Right renal pelvis (tissue), 4 donors: ENCODE measurements at places on chromosomes 16 and 17.

- DNase-seq = no peak
These were observed 716 bp upstream of the HIC1 start for GRCh38 chr17:2054262-2054511.

GRCh38 chr17:61063528-61063927 is 336.1 kb upstream of the TBX2 start:
- no peak for DNase-seq

DNA sequence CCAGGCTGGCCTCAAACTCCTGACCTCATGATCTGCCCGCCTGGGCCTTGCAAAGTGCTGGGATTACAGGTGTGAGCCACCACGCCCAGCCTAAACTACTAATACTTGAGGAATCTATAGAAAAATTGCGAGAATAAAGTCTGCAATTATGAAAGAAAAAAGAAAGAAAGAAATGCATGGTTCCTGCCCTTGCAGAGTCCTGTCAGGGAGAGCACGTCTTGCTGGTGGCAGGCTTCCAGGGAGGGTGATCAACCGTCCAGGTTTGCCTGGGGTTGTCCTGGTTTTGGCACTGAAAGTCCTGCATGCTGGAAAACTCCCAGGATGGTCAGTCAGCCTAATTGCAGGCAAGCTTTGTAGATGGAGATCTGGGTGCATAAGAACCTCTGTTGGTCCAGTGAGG is 21.5 kb upstream of the KIFC3 start:
- no peak for DNase-seq

- no peak for DNase-seq
These were observed 165.4 kb downstream of the SEC14L1 start for GRCh38 chr17:77306048-77306789.

GRCh38 chr16:2663553-2664546 is 18.5 kb upstream of the KCTD5 start:
- no peak for DNase-seq

- no peak for DNase-seq
These were observed 6.1 kb upstream of the EIF1 start for GRCh38 chr17:41682631-41683030.

GRCh38 chr16:49556249-49556605 is 182.6 kb downstream of the C16orf78 start:
- no peak for DNase-seq

DNA sequence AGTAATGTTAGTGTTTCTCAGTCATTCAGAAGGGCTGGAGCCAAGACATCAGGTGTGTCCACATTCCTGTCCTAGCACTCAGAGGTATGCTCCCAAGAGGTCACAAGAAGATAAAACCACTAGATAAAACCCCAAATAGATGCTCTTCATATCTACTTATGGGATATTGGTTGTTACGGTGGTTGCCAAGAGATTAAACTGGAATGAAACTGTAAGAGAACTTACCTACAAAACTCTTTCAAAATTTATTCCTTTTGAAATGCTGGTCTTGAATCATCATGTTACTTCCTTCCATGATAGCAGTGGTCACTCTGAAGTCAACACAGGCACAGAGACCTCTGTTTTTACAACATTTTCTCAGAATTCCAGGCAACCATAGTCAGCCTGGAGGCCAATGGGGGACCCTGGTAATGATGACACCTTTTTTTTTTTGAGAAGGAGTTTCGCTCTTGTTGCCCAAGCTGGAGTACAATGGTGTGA is 122.4 kb upstream of the WSCD1 start:
- DNase-seq = no peak

GRCh38 chr16:89855986-89856385 is 17.4 kb upstream of the TCF25 start:
- no peak for DNase-seq

GRCh38 chr16:27952811-27953210 is 110.7 kb downstream of the GSG1L start:
- no peak for DNase-seq

DNA sequence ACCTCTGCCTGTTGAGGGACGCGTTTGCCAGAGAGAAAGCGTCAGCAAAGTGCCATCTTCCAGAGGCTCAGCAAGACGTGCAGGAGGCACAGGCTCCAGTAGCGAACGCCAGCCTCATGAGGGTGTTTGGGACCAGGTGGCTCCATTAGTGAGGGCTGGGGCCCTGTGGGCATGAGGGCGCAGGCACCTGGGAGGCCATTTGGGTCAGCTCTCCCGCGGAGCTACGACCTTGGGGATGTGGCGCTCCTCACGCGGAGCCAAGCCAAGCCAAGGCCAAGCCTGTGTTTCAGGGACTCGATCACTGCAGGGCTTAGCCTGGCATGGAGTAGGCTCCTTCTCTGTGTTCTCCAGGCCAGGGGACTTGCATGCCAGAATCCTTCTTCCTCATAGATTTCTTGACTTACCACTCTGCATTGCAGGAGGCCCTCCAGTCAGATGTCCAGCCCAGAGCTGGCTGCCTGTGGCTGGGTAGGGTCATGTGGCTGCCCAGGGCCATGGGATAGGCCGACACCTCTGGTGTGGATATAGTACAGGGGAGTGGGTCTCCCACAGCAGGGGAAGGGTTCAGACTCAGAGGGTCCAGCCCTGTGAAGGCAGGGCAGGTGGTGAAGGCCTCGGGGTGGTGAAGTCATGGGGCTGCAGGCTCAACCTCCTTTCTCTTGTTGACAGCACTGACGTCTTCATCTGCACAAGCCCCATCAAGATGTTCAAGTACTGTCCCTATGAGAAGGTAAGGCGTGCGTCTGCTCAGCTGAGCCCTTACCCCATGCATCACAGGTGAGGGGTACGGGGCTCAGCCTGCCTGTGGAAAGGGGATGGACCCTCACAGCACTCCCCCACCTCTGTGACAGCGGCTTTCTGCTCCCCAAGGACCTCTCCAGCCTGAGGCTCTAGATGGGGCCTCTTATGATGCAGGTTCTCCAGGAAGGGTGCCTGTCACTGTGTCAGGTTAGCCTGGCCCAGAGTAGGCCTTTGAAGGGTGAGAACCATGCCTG is 19.6 kb downstream of the NT5M start:
- no peak for DNase-seq

DNA sequence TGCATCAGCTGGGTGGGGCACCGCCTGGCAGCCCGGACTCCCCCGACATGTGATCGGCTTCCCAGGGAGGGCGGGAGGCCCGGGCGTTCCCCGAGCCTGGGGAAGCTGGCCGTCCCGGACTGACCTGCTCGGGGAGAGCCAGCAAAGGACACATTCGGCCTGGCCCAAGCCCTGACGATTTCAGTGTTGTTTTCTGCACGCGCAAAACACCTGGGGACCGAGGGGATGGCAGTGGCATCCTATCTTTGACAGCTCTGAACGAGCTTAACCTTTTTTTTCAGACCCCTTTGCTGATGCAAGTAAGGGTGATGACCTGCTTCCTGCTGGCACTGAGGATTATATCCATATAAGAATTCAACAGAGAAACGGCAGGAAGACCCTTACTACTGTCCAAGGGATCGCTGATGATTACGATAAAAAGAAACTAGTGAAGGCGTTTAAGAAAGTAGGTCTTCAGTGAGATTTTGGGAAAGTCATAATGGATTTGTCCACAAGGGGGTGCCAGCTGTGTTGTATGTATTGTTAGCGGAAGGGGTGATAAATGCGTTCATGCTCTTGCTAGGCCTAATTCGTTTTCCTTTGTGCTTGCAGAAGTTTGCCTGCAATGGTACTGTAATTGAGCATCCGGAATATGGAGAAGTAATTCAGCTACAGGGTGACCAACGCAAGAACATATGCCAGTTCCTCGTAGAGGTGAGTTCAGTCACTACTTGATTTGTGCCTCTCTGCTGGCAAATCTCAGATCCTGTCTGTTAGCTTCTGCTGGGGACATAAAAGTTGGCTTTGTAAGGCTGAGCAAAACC is 1.0 kb downstream of the EIF1 start:
- DNase-seq = no peak

GRCh38 chr16:3135126-3135715 is 392 bp downstream of the ZNF213 start:
- no peak for DNase-seq

- DNase-seq = peak; percentile 74
These were observed 3.2 kb upstream of the TMEM88 start for GRCh38 chr17:7851438-7852261.

DNA sequence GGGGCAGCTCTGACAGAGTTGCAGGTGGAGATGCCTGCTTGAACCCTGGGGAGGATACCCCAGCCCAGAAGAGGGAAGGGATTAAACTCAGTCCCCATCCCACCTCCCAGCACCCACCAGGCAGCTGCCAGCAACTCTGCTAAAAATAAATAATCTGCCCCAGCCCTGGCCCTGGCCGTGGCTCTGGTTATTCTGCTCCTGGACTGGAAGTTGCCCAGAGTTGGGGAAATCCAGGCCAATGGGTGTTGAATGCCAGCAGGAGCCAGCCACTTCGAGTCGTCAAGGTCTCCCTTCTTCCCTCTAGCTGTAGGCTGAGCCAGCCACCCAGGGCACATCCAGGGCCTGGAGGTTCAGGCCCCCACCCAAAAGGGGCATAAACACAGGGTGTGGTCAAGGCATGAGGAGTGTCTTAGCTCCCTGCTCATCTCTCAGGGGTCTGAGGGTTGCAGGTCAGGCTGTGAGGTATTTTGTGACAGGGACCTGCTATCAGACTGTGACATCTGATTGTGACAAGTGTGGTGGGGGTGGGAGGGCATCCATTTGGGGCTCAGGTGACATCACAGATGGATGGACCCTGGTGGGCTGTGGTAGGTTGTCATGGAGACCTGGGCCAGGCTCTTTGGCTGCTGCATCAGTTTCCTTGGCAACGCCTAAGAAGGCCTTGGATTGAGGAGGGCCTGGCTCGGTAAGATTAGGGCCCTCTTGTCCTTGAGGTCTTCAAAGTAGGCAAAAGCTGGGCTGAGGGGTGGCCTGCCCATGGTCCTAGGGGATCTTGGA is 1.0 kb upstream of the RRAD start:
- no peak for DNase-seq

DNA sequence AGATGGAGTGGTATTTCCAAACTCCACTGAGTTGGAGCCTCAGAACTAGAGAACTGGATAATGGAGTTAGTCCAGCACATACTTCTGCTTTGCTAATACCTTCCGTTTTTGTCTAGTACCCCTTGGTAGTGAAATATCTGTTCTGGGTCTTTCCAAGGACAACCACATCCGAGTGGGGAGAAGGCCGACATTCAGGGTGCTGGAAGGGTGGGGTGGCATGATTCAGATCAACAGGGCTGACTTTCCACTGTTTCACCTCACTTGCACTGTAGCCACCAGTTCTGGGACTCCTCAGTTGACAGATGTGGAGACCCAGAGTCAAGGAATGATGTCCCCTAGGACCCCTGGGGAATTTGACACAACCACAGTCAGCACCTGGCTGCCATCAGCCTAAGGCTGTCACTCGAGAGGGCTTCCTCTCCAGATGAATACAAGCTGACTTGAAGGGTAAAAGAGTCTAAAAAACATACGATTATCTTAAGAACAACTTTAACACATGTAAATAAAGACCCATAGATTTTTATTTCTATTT is 84.8 kb upstream of the HNF1B start:
- DNase-seq = no peak

DNA sequence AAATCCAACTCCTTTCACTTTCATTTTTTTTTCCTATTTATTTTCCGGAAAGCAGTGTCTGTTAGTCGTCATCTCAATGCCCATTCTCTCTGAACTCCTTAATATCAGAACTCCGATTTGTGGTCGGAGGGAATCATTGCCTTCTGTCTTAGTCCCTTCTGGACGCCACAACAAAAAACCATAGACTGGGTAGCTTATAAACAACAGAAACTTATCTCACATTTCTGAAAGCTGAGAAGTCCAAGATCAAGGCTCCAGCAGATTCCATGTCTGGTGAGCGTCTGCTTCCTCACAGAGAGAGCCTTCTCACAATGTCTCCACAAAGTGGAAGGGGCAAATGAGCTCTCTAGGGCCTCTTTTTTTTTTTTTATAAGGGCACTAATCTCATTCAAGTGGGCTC is 296.6 kb upstream of the CDH11 start:
- no peak for DNase-seq

DNA sequence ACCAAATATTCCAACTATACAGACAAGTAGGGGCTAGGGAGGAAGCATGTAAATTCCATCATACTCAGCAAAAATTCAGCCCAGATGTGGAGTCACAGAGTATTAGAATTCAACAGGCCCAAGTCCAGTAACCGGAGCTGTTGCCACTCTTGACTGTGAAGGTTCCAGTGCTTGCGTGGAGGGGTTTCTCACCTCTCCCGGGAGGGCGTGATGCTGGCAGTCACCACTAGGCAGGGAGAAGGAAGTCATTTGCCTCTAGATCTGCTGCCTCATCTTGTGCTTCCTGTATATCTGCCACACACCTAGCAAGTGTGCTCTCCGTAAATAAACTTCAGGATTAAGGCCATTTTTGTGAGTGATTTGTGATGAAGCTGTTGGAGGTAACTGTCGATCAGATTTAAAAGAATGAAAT is 1.0 kb upstream of the CKLF start:
- no peak for DNase-seq

DNA sequence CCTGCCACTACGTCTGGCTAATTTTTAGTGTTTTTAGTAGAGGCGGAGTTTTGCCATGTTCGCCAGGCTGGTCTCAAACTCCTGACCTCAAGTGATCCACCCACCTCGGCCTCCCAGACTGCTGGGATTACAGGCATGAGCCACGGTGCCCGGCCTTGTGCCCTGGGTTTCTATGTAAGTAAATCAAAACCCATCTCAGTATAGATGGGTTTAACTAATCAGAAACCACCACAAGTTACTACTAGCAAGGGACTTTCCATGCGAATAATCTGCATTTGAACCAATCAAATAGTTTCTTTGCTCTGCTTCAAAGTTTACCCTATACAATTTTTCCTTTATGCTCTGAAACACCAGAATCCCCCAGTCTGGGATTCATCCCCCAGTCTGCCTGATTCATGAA is 16.5 kb upstream of the EIF1 start:
- DNase-seq = no peak

- DNase-seq = no peak
These were observed 136.4 kb upstream of the TMEM97 start for GRCh38 chr17:28182559-28182958.

- DNase-seq = no peak
These were observed 25.5 kb downstream of the COPZ2 start for GRCh38 chr17:48012151-48012520.

DNA sequence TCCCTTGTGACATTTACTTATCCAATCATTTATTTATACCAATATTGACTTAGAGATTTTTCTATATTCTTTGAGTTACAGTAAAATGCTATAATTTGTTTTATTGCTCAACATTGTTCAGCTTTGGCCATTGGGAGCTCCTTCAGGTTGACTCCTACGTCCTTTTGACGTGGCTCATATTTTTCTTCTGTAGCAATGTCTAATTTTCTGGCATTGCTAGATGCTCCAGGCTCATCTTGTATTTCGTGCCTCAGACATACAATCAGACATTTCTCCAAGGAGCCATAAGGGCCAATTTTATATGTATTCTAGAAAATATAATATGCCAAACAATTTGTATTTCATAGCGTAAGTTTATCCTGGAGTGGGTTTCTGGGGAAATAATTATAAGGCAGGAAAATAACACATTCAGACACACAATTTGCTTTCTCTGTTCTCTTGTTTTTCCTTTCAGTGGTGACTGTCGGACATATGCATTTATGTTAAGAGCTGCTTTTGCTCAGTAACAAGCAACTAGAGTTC is 355.1 kb upstream of the MON1B start:
- DNase-seq = no peak

GRCh38 chr16:74723256-74723655 is 22.6 kb upstream of the MLKL start:
- DNase-seq = no peak
